MG63 (cell line): ENCODE measurements at places on chromosomes 12 and 14.

- DNase-seq = no peak
Observed at GRCh38 chr12:27094726-27095125, 12.3 kb upstream of the C12orf71 start.

DNA sequence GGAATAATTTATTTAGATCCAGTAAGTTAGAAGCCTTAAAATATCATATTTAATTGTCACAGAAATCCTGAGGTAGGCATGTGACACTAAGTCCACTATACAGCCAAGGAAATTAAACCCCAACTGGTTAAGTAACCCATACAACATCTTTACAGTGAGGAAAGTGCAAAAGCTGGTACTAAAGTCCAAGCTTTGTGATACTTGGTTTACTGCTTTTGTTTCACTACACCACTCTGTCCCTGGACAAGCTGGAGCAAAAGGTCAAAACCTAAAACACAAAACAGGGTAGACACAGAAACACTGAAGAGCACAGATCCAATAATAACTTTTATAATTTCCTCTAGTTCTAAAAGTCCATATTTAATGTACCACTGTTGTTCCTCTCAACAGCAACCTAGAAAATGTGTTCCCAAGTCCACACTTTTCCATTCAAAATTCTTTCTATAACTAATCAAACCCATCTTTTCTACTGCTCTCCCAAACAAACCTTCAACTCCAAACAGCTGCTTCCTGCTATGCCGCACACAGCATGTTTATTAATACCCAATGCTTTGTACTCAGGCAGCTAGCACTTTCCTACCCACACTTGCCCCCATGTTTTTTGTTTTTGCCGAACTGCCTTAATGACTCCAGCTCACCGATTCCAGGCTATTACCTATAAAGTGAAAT lies 90.9 kb downstream of the MED13L start:
- no peak for DNase-seq

DNA sequence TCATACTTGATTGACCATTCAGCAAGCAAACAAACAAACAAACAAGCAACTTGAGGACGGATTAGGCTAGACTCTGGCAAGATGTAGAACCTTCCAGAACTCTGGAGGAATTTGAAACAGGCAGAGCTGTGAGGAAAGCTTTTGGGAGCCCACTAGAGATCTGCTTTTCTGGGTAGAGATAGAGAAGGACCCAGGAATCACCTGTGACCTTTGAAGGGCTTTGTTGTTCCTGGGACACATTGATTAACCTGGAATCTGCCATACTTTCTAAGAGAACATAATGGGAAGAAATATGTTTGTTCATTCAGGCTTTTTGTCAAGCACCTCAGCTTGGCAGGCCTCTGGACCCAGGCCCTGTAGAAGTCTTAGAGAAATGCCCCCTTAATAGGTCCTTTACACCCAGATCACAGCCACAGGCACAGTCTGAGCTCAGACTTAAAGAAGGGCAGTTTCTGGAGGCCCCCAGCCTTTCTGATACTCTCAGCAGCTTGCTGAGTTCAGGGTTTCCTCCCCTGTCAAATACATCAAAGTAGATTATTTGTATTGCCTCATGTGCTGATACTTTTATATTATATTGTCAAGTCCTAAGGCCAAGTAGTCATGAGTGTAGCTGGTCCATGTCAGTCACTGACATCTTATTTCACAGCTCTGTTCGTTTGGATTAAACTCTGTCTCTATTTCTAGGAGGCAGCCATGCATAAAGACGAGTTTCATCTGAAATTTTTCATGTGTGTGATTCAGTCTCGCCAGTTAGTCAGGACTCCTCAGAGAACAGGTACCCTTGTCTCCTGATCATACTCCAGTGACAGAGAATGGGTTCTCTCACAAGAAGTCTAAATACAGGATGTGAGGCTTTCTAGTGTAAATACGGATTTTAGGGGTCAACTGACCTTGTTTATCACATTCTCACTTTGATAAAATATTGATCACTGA lies 1.1 kb upstream of the SENP1 start:
- DNase-seq = no peak

- no peak for DNase-seq
Observed at GRCh38 chr12:53204351-53204750, 2.7 kb downstream of the ITGB7 start.
